GM23338 (cell line): ENCODE measurements at places on chromosomes 5 and 9.

GRCh38 chr5:135154197-135154596 lies 120.2 kb upstream of the PITX1 start:
- no peak overlapping the region for H3K4me3 ChIP-seq
- no peaks in the 10 kb centered on the region for H3K36me3 ChIP-seq
- DNase-seq = no peak
- 0 out of 2 replicates have a peak, but pooled peaks cover 4% of the 10 kb centered on the region for H3K4me1 ChIP-seq
- H3K27ac ChIP-seq = no peak overlapping the region

DNA sequence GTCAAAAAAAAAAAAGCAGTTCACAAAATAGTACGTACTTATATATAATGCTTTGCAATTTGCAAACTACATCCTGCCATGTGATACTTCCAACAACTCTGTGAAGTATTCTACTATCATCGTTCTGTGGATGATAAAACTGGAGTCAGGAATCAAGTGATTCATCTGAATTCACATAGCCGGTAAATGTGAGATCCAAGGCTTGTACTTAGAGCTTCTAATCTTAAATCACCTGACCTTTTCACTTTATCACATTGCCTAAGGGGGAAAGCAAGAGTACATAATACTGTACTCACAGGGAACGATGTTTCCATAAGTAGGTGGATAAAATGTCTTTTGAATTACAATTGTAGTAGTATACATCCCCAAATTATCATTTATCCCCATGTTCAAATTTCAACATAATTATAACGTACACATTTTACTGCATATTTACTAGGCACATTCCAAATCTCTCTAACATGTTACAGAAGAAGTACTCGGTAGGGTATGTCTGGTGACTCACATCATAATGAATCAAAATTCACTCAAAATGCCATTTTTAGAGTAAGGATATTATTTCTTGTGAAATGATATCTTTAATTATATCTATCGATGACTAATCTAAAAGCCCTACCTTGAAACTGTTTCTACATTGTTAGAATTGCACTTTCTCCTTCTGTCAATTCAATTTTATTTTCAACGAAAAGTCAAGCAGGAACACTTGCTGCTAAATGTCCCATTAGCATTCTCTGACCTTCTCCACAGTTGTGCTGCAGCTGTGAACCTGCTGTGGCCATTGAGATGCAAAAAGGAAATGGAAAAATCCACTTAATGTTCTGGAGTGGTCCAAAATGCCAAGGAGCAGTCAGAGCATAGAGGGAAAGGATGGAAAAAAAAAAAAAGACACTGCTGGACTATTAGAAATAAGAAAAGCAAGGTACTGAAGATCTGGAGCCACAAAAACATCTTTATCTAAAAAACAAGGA lies 78.9 kb downstream of the OR2K2 start:
- no peaks in the 10 kb centered on the region for H3K36me3 ChIP-seq
- no peak for DNase-seq
- H3K4me1 ChIP-seq = peaks cover 18% of the 10 kb centered on the region
- H3K27me3 ChIP-seq = no peaks in the 10 kb centered on the region

GRCh38 chr5:168073991-168074800 lies 217.2 kb upstream of the WWC1 start:
- H3K36me3 ChIP-seq = no peaks in the 10 kb centered on the region
- no peaks in the 10 kb centered on the region for H3K27me3 ChIP-seq
- H3K4me3 ChIP-seq = no peak overlapping the region

- H3K27me3 ChIP-seq = no peaks in the 10 kb centered on the region
- no peaks in the 10 kb centered on the region for H3K36me3 ChIP-seq
- H3K4me3 ChIP-seq = no peak overlapping the region
- H3K27ac ChIP-seq = no peak overlapping the region
Observed at GRCh38 chr9:17509151-17509550, 69.7 kb upstream of the SH3GL2 start.

DNA sequence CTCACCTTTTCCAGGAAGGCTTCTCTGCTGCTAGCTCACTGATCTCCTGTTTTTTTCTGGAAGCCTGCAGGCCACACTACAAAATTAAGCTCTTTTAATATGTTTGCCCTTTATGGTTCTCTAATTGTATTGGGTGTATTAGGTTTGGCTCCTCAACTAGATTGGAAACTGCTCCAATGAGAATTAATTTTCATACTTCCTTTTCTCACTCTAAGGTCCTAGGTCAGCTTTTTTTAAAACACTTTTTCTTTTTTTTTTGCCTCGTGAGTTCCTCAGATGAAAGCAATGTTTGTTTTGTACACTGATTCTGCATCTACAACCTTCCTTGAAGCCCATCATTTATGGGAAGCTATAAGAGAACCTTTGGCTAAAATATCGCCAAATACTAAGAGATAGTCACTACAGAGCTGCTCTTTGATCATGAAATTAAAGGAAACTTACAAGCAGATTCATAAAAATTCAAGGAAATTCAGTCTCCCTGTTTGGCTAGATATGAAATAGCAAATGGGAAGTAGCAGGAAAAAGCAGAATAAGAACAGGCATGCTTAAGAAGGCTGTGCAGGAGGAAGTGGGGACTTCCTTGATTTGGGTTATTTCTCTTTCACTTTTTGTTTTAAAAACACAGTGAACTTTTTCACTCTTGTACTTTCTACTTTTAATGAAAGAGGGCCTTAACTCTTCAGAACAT lies 55.2 kb upstream of the FYB1 start:
- H3K36me3 ChIP-seq = no peaks in the 10 kb centered on the region
- no peak overlapping the region for H3K27ac ChIP-seq
- no peak overlapping the region for H3K4me3 ChIP-seq
- no peaks in the 10 kb centered on the region for H3K4me1 ChIP-seq
- no peak for DNase-seq

GRCh38 chr9:92188969-92189781 lies 74.0 kb upstream of the SPTLC1 start:
- peak; percentile 44 for DNase-seq
- H3K4me3 ChIP-seq = no peak overlapping the region
- no peak overlapping the region for H3K27ac ChIP-seq

- H3K4me3 ChIP-seq = 0 out of 2 replicates have a peak overlapping the region, but pooled peaks have one; percentile 24
- no peak overlapping the region for H3K27ac ChIP-seq
- H3K36me3 ChIP-seq = no peaks in the 10 kb centered on the region
- no peaks in the 10 kb centered on the region for H3K27me3 ChIP-seq
Observed at GRCh38 chr9:114888607-114889006, 41.8 kb downstream of the TNFSF8 start.

DNA sequence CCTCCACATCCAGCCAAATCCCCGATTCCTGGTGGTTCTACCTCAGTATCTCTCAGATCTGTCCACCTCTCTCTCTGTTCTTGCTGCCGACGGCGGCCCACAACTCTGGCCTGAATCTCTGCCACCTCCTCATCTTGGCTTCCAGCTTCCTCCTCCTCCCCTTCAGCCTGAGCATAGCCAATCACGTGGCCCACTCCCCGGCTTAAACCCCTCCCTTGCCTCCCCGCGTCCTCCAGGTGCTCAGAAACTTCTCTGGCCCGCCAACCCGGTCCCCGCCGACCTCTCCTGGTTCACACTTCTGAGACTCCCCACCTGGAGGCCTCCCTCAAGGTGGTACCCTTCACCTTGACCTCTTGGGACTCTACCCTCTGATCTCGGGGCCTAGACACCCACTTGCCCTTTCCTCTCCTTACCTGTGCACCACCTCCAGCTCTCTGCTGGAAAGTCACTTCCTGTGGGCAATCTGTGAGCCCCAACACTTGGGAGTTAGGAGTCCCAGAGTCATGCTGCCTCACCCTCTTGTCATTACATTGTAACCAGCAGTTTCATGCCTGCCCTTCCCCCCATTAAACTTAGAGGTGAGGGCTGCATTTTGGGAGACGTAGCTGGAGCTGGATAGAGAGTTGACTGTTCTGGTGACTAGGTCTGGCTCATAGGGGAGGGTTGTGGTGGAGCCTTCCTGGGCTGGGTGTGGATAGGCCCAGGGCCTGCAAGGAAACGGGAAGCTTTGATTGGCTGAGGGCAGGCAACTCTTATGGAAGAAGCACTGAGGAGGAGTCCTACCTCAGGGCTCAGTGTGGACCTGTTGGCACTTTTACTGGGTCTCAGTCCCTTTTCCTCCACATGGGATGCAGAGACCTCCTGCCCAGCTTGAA lies 4.5 kb upstream of the SET start:
- H3K36me3 ChIP-seq = no peaks in the 10 kb centered on the region; the same call in 1 of the 2 replicates
- peaks cover 39% of the 10 kb centered on the region for H3K4me1 ChIP-seq
- peak overlapping the region; percentile 93 for H3K4me3 ChIP-seq
- H3K27ac ChIP-seq = peak overlapping the region; percentile 100
- H3K27me3 ChIP-seq = no peaks in the 10 kb centered on the region
- DNase-seq = peak; percentile 91

- no peak overlapping the region for H3K4me3 ChIP-seq
- no peaks in the 10 kb centered on the region for H3K36me3 ChIP-seq
- no peaks in the 10 kb centered on the region for H3K27me3 ChIP-seq
- DNase-seq = no peak
- H3K27ac ChIP-seq = no peak overlapping the region
- no peaks in the 10 kb centered on the region for H3K4me1 ChIP-seq
Observed at GRCh38 chr9:91802391-91802790, 147.6 kb downstream of the ROR2 start.

GRCh38 chr5:151492729-151493128 lies 45.3 kb downstream of the SLC36A1 start:
- no peaks in the 10 kb centered on the region for H3K36me3 ChIP-seq
- H3K4me3 ChIP-seq = no peak overlapping the region
- no peaks in the 10 kb centered on the region for H3K27me3 ChIP-seq
- H3K4me1 ChIP-seq = peaks cover 13% of the 10 kb centered on the region
- no peak for DNase-seq

DNA sequence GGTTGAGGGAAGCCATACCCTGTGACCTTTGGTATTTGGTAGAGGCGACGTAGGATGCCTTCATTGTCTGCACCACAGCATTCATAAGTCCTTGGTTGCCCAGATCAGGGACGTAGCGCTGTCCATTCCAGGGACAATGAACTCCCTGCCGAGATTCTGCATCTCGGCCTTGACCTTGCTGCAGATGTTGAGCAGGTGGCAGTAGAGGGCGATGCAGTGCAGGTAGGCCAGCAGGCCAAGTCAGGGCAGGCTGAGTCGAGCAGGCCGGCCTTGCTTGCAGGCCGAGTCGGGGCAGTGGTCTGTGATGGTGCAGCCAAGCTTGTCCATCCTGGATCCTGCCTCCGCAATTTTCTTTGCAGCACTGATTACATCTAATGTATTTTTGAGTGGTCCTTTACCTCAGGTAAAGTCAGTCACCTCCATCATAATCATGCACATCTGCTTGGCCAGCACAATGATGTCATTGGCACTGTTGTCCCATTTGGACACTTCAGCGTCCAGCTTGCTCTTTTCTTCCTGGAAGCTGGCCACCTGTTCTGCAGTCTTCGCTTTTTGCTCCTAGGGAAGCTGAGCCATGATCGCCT lies 93.4 kb upstream of the CCDC112 start:
- H3K4me3 ChIP-seq = no peak overlapping the region
- peak; percentile 78 for DNase-seq
- H3K27ac ChIP-seq = no peak overlapping the region
- no peaks in the 10 kb centered on the region for H3K27me3 ChIP-seq
- H3K4me1 ChIP-seq = no peaks in the 10 kb centered on the region

DNA sequence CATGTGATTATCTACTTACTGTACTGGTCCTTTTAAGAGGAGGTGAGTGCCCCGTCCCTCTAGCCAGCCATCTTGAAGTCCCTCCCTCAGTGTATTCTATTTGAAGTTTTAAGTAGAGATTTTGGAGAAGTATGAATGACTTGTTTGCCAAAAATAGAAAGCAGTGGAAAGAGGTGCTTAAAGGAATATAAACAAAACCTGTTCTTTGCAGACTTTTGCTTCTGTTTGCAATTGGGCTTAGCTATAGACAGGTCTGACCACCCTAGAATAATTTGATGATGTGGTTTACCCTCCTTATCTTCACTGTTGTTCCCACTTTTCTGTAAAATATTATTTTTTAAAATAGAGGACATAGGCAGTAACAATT lies 21.2 kb downstream of the OSMR start:
- H3K36me3 ChIP-seq = no peaks in the 10 kb centered on the region
- H3K27me3 ChIP-seq = no peaks in the 10 kb centered on the region
- no peak overlapping the region for H3K27ac ChIP-seq
- H3K4me3 ChIP-seq = no peak overlapping the region
- H3K4me1 ChIP-seq = peaks cover 12% of the 10 kb centered on the region
- no peak for DNase-seq

DNA sequence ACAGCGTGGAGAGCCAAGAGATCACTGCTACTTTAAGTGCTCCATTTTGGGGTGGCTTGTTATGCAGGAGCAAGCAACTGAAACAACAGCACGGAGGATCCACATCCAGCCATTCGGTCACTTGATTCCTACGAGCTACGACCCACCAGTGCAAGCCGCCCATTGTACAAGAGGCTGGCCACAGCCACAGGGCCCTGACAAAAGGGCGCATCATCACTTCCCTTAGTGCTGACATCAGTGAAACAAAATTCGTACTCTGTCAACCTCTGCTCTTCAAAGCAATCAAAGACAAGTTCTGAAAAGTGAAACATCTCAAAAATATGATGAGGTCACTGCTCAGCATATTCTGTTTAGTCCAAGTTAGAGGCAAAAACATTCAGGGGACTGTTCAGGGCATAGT lies 168.4 kb downstream of the GADD45G start:
- no peak for DNase-seq
- no peak overlapping the region for H3K4me3 ChIP-seq
- no peaks in the 10 kb centered on the region for H3K4me1 ChIP-seq

GRCh38 chr5:68375540-68375939 lies 160.0 kb downstream of the PIK3R1 start:
- DNase-seq = no peak
- H3K36me3 ChIP-seq = no peaks in the 10 kb centered on the region

- H3K4me1 ChIP-seq = peaks cover 6% of the 10 kb centered on the region; the same call in 1 of the 2 replicates
- H3K36me3 ChIP-seq = no peaks in the 10 kb centered on the region
- DNase-seq = no peak
- H3K27ac ChIP-seq = no peak overlapping the region
- no peak overlapping the region for H3K4me3 ChIP-seq
Observed at GRCh38 chr5:149639737-149640136, 58.4 kb downstream of the ARHGEF37 start.

- H3K27me3 ChIP-seq = no peaks in the 10 kb centered on the region
- no peak for DNase-seq
- H3K27ac ChIP-seq = no peak overlapping the region
- no peaks in the 10 kb centered on the region for H3K36me3 ChIP-seq
- no peaks in the 10 kb centered on the region for H3K4me1 ChIP-seq
Observed at GRCh38 chr5:127216143-127216542, 74.5 kb upstream of the MEGF10 start.

GRCh38 chr5:25160891-25161290 lies 516.1 kb upstream of the CDH10 start:
- H3K27ac ChIP-seq = no peak overlapping the region
- no peak for DNase-seq
- H3K36me3 ChIP-seq = no peaks in the 10 kb centered on the region
- no peaks in the 10 kb centered on the region for H3K4me1 ChIP-seq
- H3K27me3 ChIP-seq = no peaks in the 10 kb centered on the region
- H3K4me3 ChIP-seq = no peak overlapping the region

DNA sequence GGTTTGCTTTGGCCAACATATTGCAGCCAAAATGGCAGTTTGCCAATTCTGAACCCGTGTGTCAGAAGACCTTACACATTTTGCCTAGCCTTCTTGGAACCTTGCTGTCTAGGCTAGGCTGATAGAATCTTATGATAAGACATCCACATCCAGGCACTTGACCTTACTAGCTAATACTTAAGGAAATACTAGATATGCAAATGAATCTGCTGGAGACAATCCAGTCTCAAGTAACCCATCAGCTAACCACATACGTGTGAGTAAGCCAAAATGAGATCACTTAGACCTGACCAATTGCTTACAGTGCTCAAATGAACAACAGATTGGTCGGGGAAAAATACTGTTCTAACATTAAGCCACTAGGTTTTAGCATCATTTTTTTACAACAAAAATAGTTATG lies 1504.6 kb upstream of the CDH9 start:
- no peaks in the 10 kb centered on the region for H3K4me1 ChIP-seq
- H3K36me3 ChIP-seq = no peaks in the 10 kb centered on the region
- H3K4me3 ChIP-seq = no peak overlapping the region
- DNase-seq = no peak
- no peaks in the 10 kb centered on the region for H3K27me3 ChIP-seq
